ENCODE measurements at places on chromosomes 3 and 15.

- DNase-seq, result no peak
Observed at GRCh38 chr3:169846458-169847193, 23.1 kb downstream of the LRRC31 start.

GRCh38 chr3:5058471-5058951, 63.6 kb upstream of the ARL8B start:
- no peak for DNase-seq

DNA sequence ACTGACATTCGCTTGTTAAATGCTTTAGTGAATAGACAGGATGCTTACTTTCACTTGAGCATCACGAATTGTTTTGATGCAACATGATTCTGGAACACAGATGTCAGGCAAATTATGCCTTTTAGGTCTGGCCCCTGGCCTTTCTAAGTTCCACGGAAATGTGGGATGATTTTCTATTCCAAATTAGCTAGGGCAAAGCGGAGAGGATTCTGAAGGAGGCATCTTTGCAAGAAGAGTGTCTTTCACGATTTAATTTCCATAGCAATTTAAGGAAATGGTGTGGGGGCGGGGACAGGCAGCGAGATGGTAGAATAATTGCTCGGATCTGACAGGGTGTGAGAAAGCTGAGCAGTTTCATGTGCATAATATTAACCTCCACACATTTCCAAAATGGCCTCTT, 238.5 kb upstream of the KCNMB2 start:
- DNase-seq, result no peak

DNA sequence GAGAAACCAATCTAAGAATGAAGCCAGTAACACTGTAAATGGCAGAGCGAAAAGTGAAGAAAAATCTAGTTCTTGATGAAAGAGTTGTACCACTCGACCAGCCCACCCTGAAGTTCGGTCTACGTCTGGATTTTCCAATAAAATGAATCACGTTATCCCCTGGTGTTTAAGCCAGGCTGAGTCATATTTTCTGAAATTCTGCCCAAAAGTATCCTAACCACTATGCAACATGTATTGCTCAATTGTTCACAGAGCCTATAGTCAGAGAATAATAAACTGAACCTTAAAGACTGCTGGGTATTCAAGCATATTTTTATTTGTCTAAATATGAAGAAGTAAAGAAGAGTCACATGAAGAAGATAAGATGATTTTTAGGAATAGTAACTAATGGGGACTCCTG, 245.7 kb downstream of the FGF12 start:
- DNase-seq, result no peak

- no peak for DNase-seq
Observed at GRCh38 chr15:31163769-31164572, 62.4 kb upstream of the TRPM1 start.

- DNase-seq, result no peak
Observed at GRCh38 chr3:193095366-193095765, 145.7 kb upstream of the PLAAT1 start.

DNA sequence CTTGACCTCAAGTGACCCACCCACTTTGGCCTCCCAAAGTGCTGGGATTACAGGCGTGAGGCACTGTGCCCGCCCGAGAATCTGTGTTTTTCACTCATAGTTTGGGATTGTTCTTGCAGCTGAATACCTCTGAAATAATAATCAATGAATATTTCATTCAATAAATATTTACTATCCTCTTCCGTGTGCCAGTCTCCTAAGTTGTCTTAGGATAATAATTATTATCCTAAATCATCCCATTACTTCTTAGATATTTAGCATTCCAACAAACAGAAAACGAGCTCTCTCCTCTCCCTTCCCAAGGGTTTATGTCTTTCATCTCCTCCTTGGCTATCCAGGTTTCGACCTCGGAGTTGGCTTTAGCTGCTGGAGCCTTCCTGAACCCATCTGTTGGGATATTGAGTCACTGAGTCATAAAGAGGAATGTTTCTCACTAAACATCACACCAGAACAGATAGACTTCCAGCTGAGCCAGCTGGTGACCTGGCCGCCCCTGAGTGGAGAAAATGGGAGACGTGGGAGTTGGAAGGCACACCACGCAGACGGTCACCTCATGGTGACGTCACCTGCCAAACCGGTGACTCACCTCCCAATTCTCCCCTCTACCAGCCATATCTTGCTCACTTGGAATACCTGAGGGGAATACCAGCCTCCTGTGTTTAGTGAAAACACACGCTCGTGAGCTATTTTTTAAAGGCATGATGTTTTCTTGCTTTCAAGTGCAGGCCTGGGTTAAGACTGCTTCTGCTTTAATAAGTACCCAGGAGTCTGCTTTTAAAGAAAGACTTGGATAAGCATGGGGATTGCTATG, 43.9 kb downstream of the BHLHE40 start:
- no peak for DNase-seq

DNA sequence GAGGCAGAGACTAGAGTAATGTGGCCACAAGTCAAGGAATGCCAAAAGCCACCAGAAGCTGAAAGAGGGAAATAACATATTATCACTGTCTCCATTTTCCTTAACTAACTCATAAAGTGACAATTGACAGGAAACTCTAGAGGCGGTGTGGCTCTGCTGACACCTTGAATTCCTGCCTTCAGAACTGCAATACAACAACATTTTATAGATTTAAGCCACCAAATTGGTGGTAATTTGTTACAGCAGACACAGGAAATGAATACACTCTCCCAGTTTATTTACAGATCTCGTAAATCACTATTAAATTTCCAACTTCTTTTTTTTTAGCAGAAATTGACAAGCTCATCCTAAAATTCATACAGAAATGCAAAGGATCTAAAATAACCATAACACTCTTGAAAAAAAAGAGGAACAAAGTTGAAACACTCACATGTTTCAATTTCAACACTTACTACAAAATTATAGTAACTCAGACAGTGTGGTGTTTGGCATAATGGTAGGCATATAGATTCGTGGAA, 449.9 kb downstream of the OTOL1 start:
- no peak for DNase-seq

DNA sequence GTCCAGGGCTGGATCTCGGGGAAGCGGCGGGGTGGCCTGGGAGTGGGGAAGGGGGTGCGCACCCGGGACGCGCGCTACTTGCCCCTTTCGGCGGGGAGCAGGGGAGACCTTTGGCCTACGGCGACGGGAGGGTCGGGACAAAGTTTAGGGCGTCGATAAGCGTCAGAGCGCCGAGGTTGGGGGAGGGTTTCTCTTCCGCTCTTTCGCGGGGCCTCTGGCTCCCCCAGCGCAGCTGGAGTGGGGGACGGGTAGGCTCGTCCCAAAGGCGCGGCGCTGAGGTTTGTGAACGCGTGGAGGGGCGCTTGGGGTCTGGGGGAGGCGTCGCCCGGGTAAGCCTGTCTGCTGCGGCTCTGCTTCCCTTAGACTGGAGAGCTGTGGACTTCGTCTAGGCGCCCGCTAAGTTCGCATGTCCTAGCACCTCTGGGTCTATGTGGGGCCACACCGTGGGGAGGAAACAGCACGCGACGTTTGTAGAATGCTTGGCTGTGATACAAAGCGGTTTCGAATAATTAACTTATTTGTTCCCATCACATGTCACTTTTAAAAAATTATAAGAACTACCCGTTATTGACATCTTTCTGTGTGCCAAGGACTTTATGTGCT, 527 bp downstream of the B2M start:
- peak; percentile 73 for DNase-seq

- no peak for DNase-seq
Observed at GRCh38 chr3:52146189-52146588, 8.0 kb downstream of the POC1A start.

DNA sequence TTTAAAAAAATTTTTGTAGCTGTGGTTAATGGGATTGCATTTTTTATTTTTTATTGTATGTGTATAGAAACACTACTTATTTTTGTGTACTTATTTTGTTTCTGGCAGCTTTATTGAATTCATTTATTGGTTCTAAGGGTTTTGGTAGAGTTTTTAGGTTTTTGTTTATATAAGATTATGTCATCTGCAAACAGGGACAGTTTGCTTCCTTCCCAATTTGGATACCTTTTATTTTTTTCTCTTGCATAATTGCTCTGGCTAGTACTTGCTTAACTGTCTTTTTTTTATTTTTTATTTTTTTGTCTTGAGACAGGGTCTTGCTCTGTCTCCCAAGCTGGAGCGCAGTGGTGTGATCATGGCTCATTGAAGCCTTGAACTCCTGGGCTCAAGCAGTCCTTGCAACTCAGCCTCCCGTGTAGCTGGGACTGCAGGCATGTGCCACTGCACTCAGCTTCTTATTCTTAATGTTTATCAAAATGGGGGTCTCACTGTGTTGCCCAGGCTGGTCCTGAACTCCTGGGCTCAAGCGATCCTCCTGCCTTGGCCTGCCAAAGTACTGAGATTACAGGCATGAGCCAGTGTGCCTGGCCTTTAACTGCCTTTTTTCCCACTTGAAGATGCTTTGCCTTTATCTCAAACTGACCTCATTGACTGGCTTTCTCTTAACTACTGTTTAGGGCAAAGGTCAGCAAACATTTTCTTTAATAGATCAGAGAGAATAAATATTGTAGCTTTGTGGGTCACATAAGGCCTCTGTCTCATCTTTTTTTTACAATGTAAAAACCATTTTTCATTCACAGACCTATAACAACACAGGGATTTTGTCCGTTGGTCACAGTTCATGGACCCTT, 8.6 kb downstream of the TFG start:
- DNase-seq, result no peak

DNA sequence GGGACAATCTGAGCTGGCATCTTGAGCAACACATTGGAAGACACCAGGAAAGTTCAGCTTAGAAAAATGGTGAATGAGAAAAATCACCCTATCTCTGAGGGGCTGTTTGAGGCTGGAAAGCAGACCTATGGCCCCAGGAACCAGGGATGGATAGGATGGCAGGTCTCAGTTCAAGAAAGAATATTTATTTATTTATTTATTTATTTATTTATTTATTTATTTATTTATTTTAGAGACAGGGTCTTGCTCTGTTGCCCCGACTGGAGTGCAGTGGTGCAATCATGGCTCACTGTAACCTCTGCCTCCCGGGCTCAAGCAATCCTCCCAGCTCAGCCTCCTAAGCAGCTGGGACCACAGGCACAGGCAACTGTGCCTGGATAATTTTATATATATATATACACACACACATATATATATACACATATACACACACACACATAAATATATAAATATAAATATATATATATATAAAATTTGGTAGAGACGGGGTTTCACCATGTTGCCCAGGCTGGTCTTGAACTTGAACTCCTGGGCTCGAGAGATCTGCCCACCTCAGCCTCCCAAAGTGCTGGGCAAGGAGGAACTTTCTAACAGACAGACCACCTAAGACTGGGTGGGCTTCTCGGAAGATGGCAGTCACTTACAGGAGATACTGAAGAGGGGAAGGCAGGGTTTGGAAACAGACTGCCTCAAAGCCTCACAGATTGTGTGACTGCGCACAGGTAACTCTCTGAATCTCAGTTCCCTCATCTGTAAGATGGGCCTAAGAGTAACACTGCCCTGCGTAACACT, 29.7 kb downstream of the CCDC13 start:
- DNase-seq, result no peak

GRCh38 chr3:157542711-157543500, 39.7 kb upstream of the VEPH1 start:
- no peak for DNase-seq

DNA sequence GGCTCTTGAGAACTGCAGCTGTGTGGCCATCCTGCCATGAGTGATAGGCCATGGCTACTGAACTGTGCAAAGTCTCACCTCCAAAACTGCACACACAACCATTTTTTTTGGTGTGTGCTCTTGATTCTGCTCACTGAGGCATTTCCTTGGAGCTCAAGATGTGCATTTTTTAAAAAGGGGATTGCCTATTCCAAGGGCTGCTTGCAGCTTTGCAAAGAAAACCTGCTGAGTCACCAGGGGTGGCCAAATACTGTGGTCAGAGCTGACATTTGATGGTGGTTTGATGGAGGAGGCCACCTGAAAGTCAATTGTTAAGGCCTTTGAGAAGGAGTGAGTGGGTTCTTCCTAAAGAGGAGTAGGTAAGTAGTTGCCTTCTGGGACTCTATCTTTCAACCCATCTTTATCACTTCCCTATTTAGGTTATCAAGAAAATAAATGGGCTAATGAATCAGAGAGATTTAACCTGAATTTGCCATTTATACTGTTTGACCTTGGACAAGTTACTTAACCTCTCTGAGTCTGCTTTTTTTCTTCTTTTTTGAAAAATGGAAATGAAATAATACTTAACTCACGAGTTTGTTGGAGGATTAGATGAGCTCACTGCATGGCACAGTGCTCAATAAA, 87.9 kb downstream of the CHST2 start:
- DNase-seq, result no peak

GRCh38 chr15:81024936-81025335, 24.2 kb downstream of the TLNRD1 start:
- no peak for DNase-seq

GRCh38 chr3:186097663-186098451, 11.0 kb downstream of the ETV5 start:
- DNase-seq, result no peak

GRCh38 chr3:167246252-167246651, 133.8 kb downstream of the ZBBX start:
- DNase-seq, result no peak

DNA sequence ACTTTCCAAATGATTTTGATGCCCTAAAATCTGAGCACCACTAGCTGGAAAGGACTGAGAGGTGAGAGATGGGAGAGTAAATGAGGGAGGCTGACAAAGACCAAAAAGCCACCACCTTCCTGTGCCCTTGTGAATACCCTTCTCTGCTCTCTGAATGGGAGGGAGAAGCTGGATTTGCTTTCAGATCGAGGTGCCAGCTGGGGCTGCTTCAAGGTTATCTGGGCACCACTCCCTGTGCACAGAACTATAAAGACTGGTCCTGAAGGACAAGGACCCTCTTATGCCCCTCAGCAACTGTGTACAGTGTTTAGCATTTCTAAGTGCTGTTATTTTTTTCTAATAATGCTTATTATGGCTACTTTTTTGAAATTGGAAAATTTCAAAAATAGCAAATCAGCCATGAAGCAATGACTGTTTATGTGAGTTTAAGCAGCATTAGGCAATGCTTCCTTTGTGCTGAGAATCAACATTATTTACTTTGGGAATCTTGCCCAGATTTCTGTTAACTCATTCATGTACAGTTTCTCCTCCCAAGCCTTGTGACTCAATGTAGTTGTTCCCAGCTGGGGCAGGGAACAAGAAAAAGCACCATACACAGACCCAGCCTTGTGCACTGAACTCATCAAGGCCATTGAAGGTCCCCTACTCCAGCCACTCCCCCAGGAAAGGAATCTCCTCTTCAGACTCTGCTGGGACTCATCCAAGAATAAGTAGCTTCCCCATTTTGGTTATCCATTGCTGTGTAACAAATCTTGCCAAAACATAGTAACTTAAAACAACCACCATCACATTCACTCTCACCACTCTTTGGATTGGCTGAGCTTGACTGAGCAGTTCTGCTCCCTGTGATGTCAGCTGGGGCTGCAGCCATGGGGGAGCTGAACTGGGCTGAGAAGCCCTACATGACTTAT, 37.3 kb upstream of the CDV3 start:
- no peak for DNase-seq

- DNase-seq, result no peak
Observed at GRCh38 chr3:154060238-154061000, 60.8 kb upstream of the ARHGEF26 start.

DNA sequence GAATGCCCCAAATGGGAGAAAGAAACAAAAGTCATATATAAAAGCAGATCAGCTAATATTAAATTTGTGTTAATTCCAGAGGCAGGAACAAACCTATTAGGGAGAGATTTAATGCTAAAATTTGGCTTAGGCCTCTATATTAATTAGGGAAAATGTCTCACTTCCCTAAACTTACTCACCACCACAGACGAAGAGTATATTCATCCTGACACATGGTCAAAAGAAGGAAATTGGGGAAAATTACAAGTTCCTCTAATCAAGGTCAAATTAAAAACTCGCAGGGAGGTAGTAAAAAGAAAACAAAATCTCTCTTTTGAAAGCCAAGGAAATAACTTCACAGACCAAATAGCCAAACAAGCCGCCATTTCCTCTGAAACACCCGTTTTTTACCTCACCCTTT, 32.2 kb downstream of the GRM2 start:
- no peak for DNase-seq

All from CD4-positive, alpha-beta T cell treated with Interleukin-1 beta for 1 hour (primary cell).